ENCODE measurements at places on chromosomes 16 and 17.

- no peak for DNase-seq
Measured at GRCh38 chr16:22192261-22193062, 13.6 kb upstream of the EEF2K start.

DNA sequence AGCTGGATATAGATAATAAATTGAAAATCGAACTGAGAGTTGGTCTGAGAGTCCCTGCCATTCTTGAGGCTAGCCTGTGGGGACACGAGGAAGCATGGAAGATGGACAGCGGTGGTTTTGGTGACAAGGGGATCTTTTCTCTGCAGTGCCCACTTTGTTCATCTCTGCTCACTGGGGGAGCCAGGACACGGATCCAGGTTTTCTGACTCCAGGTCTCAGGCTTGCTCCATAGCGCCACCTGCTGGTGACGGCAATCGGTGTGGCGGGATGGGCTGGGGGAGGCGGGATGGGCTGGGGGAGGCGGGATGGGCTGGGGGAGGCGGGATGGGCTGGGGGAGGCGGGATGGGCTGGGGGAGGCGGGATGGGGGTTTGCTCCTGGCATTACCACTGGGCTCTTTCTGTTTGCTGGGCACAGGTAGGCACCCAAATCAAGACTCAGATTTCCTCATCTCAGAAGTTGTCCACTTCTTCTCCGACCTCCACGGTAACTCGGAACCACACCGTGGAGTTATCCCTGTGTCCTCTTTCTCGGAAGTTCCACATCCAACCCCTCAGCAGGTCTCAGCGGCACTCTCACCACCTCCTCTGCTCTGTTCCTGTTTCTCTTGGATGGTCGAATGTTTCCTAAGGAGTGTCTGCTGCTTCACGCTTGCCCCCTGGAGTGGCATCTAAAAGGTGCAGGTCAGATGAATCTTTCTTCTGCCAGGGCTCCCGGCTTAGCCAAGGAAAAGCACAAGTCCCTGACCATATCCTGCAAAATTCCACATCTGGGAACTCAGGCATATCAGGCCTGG is 142.4 kb downstream of the CYLD start:
- no peak for DNase-seq

- DNase-seq, result no peak
Measured at GRCh38 chr17:40410082-40410481, 7.6 kb downstream of the TOP2A start.

DNA sequence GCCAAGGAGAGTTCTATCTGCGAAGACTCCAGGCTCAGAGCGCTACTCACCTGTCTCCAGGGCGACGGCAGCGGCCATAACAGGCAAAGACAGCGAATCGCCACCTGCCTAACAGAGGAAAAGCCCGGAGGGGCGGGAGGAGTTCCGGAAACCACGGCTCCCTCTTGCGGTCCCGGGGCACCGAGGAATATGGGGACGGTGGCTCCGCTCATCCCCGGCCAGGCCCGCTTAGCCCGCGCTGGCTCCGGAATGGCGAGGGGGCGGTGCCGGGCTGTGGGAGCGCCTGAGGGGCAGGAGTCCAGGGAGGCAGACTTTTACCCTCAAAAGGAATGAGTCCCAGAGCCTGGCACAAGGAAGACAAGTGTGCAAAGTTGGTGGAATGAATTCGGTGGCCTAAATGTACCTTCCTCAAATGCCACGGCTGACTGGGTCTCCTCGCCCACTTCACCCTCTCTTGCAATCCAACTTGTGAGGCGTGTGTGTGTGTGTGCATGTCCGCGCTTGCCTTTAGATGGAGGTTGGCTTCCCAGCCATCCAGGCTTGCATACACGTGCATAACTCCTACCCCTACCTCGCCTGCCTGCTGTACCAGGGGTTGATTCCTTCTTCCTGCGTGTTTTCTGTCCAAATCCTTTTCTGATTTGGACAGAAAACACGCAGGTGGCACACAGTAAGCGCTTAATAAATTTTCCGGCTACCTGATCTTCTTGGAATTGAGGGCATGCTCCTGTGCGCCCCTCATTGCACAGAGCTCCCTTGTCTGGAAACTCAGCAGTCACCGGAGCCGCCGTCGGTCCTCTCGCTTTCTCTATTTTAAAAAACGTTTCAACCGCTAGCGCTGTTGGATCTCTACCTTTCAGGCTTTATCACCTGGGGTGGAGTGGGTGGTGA is 3.5 kb downstream of the C17orf100 start:
- DNase-seq, result no peak

- DNase-seq, result no peak
Measured at GRCh38 chr16:20871258-20871657, 28.9 kb downstream of the DCUN1D3 start.

All from retinal pigment epithelial cell (primary cell).